CD4-positive, alpha-beta T cell (primary cell): ENCODE measurements at places on chromosomes 3 and 15. TPM values are rescaled to one million over a fixed set of nuclear protein-coding genes. Genes with fewer than 3 reads are reported as not detected.

DNA sequence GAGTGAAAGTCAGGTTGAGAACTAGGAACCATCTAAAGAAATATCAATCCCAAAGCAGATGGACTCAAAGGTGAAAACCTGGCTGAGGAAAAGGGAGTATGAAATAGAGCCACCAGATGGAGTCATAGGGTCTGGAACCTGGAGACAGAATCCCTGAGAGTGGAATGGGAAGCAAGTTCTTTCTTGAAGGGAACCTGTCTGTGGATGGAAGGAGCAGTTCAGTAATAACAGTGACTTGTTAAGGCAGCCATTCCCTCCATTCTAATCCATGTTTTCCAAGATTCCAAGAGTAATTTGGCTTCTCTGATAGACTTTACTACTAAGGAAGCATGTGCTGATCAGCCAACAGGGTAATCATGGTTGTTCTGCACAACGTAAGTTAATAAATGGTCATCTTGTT lies 22.5 kb upstream of the AQP9 start:
- no peak for DNase-seq

- DNase-seq, result no peak
Measured at GRCh38 chr15:90020936-90021507, 19.9 kb downstream of the ZNF710 start.

DNA sequence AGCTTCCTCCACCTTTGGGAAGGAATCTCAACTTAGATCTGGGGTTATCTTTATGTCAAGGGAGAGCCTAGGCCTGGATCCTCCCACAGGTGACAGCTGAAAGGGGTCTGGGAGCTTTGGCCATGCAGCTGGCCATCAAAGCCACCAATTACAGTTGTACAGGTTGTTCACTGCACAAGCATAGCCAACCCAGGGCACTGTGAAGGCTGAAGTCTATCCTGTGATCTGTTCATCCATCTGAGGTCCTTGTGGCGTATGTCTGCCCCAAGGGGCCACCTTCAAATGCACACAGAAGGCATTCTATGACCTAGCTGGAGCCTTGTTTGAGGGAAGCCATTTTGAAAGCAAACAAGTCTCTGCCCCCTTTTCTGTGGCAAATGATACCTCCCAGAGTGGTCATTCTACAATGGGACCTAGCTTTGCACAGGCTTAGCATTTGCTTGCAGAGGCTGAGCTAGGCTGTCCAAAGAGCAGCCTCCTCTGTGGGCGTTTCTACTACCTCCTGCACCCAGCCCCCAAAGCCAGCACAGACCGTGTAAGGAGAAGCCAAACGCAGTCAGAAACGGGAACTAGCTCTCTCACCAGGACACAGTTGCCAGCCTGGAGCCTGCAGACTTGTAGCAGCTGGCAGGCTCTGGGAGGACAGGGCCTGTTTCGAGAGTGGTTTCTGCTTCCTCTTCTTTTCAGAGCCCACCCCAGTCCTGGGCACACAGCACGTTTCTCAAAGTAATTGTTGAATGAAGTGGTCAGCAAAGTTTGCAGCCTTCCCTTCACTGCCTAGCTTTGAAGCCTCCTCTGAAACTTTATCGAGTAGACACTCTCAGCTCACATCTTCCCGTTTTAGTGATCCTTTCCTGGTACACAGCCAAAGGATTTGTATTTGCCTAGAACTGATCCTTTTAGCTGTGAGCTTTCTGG lies 157.3 kb upstream of the SMAD3 start:
- no peak for DNase-seq

DNA sequence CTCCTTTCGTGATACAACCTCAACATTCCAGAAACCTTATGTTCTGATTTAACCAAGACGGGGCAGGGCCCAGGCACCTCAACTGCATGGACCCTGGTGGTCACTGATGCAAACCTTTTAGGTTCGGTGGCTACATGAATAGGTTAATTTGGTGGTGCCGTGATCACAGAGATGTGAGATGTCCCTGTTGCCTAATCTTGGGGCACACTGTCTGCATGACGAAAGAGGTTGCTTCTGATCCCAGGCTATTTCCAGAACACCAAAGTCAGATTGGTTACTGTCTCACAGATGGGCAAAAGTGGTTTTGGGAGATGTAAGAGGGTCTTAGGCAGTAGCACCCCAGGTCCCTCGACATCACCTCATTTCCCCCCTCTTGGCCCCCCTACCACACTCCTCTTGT lies 4.0 kb upstream of the CCR1 start:
- no peak for DNase-seq

GRCh38 chr3:26422415-26422814 lies 200.2 kb upstream of the LRRC3B start:
- no peak for DNase-seq

- no peak for DNase-seq
Measured at GRCh38 chr3:58256061-58256460, 18.5 kb downstream of the ABHD6 start.

DNA sequence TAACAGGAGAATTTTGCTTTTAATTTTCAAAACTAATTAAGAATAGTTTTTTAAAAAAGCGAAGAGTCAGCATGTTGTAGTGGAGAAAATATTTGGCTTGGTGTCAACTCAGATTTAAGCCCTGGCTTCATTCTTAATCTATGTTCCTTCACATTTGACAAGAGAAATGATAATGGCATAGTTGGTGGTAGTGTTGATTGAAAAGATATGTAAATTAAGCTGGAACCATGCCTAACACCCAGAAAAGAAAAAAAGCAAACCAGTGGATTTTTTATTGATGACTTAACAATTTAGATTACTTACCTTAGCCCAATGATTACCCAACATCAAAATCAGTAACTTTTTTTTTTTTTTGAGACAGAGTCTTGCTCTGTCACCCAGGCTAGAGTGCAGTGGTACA lies 27.4 kb downstream of the TCAIM start:
- no peak for DNase-seq

DNA sequence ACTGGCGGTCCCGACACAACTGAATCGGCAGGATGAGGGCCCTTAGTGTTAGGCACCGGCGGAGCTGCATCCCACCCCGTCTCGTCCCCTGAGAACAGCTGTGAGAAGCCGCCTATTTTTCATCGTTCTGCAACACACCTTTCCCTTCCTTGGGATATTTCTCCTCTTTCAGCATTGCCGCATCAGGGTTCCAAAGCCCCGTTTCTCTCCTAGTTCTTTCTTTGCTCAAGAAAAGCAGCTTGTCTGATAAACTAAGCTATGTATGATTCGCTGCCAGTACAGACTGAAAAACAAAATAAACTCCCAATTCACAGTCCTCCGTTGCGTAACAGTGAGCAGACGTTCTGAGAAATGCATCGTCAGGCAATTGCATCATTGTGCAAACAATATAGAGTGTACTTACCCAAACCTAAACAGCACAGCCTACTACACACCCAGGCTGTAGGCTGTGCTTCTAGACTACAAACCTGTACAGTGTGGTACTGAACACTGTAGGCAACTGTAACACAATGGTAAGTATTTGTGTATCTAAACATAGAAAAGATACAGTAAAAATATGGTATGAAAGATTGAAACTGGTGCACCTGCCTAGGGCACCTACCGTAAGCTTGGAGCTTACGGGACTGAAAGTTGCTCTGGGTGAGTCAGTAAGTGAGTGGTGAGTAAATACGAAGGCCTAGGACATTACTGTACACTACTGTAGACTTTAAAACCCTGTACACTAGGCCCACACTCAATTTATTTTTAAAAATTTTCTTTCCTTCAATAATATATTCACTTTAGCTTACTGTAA lies 8.9 kb upstream of the ADAMTS17 start:
- DNase-seq, result peak; percentile 48

GRCh38 chr3:2484162-2485026 lies 385.7 kb downstream of the CNTN4 start:
- DNase-seq, result no peak

GRCh38 chr3:23495507-23495906 lies 292.4 kb downstream of the UBE2E2 start:
- DNase-seq, result no peak

GRCh38 chr3:181741417-181741816 lies 29.7 kb downstream of the SOX2 start:
- no peak for DNase-seq

The CERS3 gene
- 1.3 TPM for total RNA-seq

The STAB1 gene
- total RNA-seq, result 1.5 TPM

The DPP8 gene
- total RNA-seq, result 41.2 TPM
